ENCODE measurements at places on chromosomes 1 and 21.

- DNase-seq = no peak
Observed at GRCh38 chr1:230587061-230587460, 55.2 kb upstream of the COG2 start.

GRCh38 chr1:92065042-92065441 is 10.2 kb downstream of the SETSIP start:
- DNase-seq = no peak

- DNase-seq = no peak
Observed at GRCh38 chr1:54228638-54229079, 28.7 kb downstream of the MRPL37 start.

GRCh38 chr1:208204779-208205178 is 39.4 kb downstream of the PLXNA2 start:
- DNase-seq = no peak

- DNase-seq = no peak
Observed at GRCh38 chr1:70495370-70495769, 84.3 kb downstream of the CTH start.

DNA sequence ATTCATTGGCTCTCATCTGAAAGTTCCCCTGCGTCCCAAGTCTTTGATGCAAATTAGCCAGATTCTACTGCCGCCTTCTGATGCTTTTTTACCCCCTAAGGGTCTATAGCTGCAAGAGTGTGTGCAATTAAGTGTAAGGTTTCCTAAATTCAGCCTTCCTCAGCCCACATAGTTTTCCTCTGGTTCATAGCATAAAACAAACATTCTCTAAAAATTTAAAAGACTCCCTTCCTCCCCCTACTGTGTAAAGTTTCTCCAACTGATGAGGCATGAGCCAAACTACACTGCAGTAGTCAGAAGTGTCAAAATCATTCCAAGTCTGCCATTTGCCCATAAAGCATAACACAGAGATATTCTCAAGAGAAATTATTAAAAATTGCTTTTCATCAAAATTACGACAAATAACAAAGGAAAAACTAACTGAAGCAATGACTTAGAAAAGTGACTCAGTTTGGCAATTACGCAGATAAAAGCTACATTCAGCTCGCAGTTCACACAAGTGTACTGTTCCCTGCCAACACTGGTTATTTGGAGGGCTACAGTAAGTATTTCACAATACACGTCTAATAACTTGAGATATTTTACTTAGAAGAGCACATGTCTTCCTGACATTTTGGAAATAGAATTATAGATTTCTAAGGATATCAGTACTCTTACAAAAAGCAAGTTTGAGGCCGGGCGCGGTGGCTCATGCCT is 15.4 kb downstream of the KCNH1 start:
- DNase-seq = no peak

GRCh38 chr1:12206792-12207424 is 22.9 kb upstream of the VPS13D start:
- no peak for DNase-seq

DNA sequence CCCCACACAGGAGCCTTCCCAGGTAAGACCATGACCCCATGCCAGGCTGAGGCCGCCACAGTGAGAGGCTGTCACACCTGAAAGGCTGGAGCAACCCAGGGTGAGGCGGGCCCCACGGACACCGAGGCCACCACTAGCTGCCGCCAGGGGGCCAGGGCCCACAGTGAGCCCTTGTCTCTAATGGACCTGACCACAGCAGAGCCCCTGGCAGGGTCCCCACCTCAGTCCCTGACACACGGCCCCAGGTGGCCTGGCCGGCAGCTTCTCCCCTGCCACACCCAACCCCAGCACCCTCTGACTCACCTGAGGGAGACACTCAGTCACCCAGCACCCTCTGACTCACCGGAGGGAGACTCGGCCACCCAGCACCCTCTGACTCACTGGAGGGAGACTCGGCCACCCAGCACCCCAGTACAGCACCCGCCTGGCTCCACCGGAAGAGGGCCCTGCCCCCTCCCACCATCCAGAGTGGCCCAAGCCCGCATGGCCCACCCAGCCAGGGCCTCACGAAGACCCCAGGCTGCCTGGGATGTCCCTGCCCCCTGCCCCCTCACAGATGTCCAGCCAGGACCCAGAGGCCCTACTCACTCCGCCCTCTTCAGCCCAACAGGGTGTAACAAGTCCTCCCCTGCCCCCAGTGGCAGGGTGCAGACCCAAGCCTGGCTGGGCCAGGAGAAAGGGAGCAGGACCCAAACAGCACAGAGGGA is 4.4 kb downstream of the DVL1 start:
- DNase-seq = no peak

DNA sequence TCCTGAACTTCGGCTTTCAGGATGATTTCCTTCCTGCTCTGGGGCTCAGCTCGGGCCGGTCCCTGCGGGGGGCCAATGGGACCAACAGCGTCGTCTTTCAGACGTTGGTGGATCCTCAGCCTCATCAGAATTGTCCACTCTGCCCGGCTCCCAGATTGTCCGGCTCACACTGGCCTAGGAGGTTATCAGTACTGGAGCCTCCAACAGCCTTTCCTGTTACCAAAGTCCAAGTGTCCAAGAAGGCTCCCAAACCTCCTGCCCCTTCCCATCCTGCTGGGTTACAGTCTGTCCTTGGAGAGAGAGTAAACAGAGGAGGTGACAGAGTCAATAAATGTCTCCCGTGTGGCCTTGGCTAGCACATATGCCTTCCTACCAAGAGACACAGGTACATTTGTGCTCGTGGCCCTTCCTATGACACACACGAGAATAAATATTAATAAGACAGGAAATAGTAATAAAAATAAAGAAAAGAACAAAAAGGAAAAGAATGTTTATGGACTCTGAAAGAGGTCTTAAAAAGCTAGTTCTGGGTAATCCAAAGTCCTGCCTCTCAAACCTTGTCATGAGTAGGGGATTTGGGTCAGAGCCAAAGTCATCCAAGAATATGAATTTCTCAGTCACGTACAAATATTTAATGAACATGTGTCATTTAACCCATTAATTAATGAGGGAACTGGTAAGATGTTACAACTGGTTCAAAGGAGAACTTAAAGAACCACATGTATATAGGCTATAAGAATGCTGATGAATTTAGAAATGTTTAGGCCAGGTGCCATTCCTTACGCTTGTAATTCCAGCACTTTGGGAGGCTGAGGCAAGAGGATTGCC is 80.8 kb upstream of the SLC2A1 start:
- no peak for DNase-seq
